ENCODE measurements at places on chromosomes 4 and X. TPM values are rescaled to one million over a fixed set of nuclear protein-coding genes. Genes with fewer than 3 reads are reported as not detected.

Gene ANXA3
- 60.6 TPM for total RNA-seq

Gene SUPT20HL1
- total RNA-seq = not detected

Gene NLGN3
- 0.09 TPM for total RNA-seq

Gene NHSL2
- 28.6 TPM for total RNA-seq

Gene TCP11X2
- not detected for total RNA-seq

Gene UNC5C
- 0.23 TPM for total RNA-seq

Gene FAAH2
- total RNA-seq = 1.1 TPM

Gene ADH4
- not detected for total RNA-seq

Gene CTAG2
- not detected for total RNA-seq

Gene REPS2
- total RNA-seq = 6.5 TPM

All from dermis blood vessel endothelial cell (primary cell).